ENCODE measurements at places on chromosomes 16 and 17.

DNA sequence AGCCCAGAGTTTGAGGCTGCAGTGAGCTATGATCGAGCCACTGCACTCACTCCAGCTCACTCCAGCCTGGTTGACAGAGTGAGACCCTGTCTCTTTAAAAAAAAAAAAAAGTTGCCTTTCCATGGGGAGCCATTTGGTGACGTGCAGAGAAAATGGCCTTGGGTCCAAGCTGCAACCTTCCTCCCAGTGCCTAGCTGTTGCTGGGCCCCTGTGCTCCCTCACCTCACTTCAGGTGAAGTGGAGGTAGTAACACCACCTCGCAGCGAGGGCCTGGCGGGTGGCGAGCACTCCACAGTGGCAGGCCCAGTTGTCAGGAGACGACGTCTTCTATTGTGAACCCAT lies 17.4 kb downstream of the SYT17 start:
- no peak for DNase-seq

DNA sequence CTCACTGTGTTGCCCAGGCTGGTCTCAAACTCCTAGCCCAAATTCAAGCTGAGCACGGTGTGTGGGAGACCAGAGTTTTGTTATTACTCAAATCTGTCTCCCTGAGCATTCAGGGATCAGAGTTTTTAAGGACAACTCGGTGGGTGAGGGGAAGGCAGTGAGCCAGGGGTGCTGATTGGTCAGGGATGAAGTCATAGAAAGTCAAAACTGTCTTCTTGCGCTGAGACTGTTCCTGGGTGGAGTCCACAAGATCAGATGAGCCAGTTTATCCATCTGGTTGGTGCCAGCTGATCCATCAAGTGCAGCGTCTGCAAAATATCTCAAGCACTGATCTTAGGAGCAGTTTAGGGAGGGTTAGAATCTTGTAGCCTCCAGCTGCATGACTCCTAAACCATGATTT lies 346.3 kb downstream of the TMEM114 start:
- DNase-seq = no peak

- DNase-seq = no peak
These were observed 238.8 kb downstream of the MRTFB start for GRCh38 chr16:14309906-14310305.

GRCh38 chr16:67413978-67414911 lies 2.0 kb downstream of the ZDHHC1 start:
- DNase-seq = no peak

- no peak for DNase-seq
These were observed 3.2 kb downstream of the SPG7 start for GRCh38 chr16:89511374-89511773.

DNA sequence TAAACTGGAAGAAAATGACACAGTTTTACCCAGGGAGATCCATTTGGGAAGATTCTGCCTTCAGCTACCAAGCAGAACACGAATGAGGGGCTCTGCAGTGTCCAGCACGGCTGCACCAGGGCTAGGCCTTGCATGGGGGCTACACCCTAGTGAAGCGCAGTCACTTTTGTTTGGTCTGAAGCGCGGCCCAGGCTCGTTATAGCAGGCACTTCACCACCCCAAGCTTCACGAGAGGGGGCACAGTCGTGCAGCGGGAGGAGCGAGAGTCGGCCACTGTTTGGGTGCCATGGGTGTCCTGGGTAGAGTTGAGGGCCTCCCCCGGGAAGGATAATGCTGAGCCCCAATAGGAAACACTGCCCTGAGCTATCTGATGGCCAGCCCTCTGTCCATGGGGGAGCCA lies 21.6 kb upstream of the IL17C start:
- DNase-seq = no peak

- no peak for DNase-seq
These were observed 1.2 kb downstream of the TRIM47 start for GRCh38 chr17:75876938-75877751.

GRCh38 chr16:70571623-70572022 lies 48.0 kb downstream of the SF3B3 start:
- DNase-seq = no peak

Data from CD4-positive, alpha-beta T cell treated with Interleukin-4 for 1 hour (primary cell).